ENCODE measurements at places on chromosomes 5 and 9.

DNA sequence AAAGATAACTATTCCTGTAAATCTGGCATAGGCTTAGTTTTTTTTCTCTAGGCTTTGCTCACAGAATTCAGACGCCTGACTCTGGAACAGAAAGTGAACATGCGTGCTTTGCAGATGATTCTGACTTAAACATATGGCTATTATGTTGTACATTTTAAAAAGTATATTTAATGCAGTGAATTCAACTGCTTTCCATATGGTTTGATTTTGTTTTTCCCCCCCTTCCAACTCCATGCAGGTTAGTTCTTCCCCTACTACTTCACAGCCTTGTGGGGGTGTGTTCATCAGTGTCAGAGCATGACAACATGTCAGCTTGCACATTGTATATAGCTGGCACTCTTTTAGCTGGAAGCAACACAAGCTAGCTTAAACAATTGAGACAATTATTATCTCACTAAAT is 226.8 kb downstream of the TMEM167A start:
- DNase-seq: no peak

DNA sequence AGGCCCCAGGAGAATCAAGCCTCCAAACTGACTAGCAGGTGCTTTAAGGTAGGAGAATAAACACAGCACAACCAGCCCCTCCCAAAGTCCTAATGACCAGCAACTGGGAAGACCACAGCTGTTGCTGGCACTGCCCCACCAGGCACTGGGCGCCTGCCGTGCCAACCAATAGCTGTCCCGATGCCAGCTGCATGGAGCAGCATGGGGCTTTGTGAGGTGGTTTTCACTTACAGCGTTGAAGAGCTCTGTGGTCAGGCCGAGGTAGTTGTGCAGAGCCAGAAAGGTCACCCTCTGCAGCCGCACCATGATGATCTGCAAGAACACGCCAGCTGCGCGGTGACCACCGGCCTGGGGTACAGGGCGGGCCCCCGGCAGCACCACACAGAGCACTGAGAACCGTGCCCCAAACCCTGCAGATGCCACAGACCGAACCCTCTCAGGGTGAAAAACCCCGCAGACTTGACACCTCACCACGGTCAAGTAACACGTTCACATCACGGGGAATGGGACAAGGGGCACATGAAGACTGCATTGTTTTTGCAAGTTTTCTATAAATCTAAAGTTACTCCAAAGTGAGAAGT is 28.7 kb downstream of the PNPLA7 start:
- DNase-seq: peak; percentile 54

DNA sequence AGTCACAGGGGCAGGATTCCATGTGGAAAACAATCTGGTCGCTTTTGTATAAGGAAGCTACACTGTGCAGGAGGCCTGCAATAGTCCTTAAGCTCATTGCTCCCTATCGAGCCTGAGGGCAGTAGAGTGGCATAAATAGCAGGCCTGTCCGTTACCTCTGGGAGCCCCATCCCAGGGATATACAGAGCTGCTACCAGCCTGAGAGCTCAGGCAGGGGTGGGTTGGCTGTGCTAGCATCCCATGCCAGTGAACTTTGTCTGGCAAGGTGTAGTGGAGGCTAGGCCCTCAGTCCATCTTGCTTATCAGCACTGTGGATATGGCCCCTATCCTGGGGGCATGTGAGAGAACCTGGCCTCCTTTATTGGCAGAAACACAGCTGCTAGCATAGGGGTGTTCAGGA is 47.7 kb downstream of the SLCO6A1 start:
- no peak for DNase-seq

DNA sequence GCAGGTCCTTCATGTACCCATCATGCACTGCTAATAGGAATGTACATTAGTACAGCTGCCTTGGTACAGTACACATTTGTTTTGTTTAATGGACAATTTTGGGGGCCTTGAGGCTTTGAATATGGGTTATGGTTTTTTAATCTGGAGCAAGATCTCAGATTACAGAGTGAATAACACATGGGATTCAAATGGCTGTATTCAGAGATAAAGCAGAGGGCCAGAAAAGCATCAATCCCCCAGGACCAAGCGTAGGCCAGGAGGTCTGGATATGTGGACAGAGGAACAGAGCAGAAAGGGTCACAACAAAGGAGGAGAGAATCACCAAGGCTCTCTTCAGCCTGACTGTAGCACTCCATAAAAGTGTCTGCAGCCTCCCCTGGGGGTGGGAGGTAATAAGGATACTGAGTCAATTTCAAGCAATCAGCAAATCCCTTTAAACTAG is 47.7 kb upstream of the STK32A start:
- no peak for DNase-seq

- no peak for DNase-seq
Observed at GRCh38 chr5:35016174-35017051, 31.3 kb downstream of the AGXT2 start.

DNA sequence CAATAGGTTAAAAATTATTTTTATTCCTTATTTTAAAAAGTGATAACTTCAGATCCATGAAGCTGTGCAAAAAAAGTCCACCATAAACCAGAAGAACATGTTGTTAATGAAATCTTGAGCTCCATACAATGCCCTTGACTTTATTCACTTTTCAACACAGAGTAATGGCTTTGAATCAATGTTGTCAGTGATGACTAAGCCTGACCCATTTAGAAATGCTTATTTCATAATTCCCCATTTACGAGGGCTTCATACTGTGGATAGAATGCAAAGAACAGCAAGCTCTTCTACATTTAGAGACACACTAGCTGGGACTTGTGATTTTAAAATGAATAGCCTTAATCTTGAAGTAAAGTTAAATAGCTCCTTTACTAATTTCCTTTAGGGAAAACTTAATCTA is 25.7 kb upstream of the IL9 start:
- no peak for DNase-seq

GRCh38 chr5:139383993-139384590 is 995 bp upstream of the SLC23A1 start:
- no peak for DNase-seq

GRCh38 chr5:79436821-79437220 is 77.1 kb downstream of the HOMER1 start:
- DNase-seq: no peak

DNA sequence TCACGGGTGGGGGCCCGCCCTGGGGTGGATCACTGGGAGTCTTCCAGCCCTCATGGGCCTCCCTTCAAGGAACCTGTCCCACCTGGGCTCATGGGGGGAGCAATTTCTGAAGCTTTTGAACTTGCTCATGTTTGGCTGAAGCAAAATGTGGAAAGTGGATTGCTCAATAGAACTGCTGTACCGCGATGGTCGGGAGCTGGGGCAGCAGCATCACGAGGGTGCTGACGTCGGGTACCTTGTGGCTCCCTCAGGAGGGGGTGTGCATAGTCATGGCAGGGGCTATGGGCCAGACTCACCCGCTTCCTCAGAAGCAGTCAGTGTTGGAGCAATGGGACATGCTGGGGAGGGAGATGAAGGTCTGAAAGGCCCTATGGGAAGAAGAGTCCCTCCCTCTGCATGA is 57.9 kb downstream of the PRRT1B start:
- no peak for DNase-seq

- DNase-seq: peak; percentile 67
Observed at GRCh38 chr5:98768160-98768959, 5.1 kb upstream of the RGMB start.

- DNase-seq: no peak
Observed at GRCh38 chr9:99336531-99336930, 114.4 kb downstream of the SEC61B start.

DNA sequence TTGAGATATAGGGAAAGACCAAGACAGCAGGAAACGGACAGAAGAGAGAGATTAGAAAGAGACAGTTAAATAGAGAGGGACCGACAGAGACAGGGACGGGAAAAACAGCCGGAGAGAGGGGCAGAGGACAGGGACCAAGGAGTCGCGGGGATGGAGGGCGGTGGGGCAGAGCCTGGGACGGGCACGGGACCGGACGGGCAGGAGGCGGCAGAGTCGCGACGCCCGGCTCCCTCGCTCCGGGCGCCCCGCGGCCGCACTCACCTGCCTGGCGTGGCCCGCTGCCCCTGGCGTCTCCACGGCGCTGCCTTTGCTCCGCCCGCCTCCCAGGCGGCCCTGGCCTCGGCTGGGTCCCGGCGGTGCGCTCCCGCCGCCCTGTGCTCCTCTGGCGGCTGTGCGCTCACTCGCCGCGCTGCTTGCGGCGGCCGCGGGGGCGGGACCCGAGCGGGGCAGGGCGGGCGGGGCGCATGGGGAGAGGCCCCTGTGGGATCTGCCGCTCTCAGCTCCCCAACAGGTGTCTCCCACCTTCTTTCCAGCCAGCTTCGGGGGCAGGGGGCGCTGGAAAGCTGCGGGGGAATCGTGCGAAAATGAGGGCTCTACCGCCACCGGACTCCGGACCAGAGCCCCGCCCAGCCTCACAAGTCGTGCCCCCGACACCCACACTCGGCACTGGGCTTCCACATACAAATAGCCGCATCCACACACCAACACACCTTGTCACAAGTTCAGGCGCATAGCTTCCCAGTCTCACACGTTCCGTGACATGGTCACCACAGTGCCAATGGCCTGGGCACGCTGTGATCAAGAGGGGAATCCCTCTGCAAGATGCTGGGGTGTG is at the start of gene ARID3C:
Gene ARID3C, minus strand, starts transcription at position 411 of the 835 bp plus-strand sequence. CDS start 1,052 bp downstream, outside the sequence.
- no peak for DNase-seq

- no peak for DNase-seq
Observed at GRCh38 chr5:86500947-86501346, 116.8 kb upstream of the COX7C start.

DNA sequence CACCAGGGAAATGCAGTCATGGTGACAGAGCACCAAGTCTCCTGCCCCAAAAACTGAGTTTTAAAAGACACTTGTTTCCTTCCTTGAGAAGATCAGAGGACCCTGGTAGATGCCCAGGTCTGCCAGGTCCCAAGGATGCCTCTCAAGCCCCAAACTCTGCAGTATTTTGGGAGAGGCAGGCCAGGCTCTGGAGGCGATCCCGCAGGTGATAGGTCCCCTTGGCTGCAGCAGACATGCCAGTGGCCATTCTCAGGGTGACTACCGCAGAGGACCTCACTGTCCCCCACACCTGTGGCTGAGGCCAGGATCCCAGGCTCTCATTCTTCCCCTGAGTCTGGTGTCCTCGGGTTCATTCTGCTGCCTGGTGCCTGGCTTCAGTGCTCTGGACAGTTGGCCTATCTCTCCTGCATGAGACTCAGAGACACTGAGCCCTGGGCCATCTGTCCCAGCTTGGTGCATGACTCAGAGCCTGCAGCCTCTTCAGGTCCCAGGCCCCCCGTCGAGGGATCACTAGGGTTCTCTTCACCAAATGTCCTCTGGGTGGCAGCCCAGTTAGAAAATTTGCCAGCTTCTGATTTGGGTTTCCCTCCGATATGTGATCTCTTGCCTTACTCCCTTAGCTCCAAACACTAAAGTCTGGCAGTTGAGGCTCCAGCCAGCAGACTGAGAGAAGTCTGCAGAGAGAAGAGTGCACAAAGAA is 59.7 kb upstream of the GARNL3 start:
- DNase-seq: no peak

DNA sequence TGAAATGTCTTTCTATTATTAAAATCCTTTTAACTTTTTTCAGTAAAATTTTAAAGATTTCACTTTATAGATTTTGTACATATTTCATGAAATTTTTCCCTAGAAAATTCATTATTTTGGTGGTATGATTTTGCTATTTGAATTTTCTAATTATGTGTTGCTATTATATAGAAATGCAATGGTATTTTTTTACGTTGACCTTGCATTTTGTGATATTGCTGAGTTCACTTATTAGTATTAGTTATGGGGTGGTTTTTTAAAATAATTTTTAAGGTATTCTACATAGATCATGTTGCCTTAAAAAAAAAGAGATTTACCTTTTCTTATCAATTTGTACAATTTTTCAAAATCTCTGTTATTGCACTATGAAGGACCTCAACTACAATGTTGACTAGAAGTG is 458.3 kb downstream of the TLE1 start:
- DNase-seq: no peak

GRCh38 chr5:77637170-77637997 is 1.1 kb downstream of the OTP start:
- DNase-seq: no peak

GRCh38 chr9:93451849-93452709 is 594 bp downstream of the FAM120A start:
- DNase-seq: peak; percentile 57

GRCh38 chr5:116475338-116475737 is 99.3 kb downstream of the SEMA6A start:
- DNase-seq: no peak

GRCh38 chr9:129028192-129028966 is at the start of gene SH3GLB2:
Gene SH3GLB2 (minus strand): TSS chr9:129028331. CDS start chr9:129028154, 177 bp downstream.
- peak; percentile 99 for DNase-seq

GRCh38 chr9:72564479-72565281 is 43.3 kb downstream of the TMC1 start:
- DNase-seq: no peak

DNA sequence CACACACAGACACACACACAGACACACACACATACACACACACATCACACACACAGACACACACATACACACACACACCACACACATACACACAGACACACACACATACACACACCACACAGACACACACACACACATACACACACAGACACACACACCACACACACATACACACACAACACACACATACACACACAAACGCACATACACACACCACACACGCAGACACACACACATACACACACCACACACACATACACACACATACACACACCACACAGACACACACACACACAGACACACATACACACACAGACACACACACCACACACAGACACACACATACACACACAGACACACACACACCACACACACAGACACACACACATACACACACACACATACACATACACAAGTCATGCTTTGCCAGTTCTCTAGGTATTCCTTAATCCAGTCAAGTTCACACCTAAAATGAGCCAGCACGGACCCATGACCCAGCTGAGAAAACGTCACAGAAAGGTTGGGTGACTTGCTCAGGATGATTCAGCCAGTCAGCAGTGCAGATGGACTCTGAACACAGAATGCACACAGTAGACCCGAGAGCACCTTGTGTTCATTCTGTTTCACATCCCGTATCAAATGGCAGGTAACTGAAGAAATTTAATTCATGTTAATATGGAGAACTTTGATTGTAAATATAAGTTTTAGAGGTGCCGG is 746.4 kb downstream of the MTRR start:
- DNase-seq: no peak

GRCh38 chr9:71743217-71743705 is 25.1 kb downstream of the CEMIP2 start:
- DNase-seq: no peak

DNA sequence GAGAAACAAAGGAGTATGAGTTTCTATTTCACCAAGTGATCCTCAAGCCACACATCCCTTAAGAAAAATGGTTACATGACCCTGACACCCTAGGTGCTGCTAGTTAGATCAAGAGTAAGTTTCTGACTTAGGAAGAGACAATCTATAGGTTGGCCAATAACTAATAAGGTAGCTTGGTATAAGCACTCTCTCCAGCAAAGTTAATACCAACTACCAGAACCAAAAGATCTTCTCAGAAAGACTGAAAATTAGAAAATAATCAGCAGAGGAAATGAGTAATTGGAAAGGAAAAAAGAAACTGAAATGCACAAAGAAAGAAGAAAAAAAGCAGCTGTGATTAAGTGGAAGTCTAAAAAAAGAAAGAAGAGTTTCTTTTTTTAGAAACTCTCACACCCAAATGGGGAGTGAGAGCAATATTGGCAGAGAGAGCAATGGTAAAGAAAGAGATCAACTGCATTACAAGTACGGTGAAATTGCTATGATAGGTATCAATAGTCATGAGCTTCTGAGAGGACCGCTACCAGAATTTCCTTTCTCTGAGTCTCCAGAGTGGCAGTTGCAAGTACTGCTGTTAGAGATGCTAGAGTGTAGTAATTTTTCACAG is 195.5 kb downstream of the TMEM167A start:
- no peak for DNase-seq

Data from femur (tissue), 1 donor.